ENCODE measurements at places on chromosomes 1 and 21.

- no peak for DNase-seq
Measured at GRCh38 chr1:24297187-24297851, 21.8 kb upstream of the GRHL3 start.

- DNase-seq = no peak
Measured at GRCh38 chr1:225707824-225708223, 54.9 kb upstream of the ENAH start.

DNA sequence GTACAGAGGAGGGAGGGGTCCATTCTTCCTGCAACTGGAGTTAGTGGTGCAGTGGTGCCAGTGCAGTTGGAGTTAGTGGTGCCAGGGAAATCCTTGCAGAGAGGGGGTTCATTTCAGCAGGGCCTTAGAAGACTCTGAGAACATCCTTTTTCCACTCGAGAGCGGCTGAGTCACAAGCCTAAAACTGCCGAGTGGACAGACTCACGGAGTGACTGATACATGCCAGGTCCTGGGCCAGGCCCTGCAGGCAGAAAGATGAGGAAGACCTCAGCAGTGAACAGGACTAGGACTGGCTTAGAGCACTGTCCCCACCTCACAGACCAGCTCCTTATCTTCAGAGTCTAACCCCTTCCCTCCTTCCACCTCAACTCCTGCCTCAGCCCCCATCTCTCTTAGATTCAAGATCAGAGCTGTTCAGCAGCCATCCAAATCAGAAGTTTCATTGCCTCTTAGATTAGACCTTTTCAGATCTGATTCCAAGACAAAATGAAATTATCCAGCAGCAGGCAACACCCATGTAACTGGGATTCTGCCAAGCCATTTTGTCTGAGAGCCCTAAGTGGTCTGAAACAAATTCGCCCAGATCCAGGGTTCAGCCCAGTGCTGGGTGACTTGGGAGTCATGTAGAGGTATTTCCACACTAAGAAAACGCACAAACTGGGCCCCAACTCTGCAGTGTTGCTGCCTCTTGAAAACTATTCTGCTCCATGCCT, 12.7 kb upstream of the IKBKE start:
- no peak for DNase-seq

- no peak for DNase-seq
Measured at GRCh38 chr1:44801491-44802305, 1.5 kb downstream of the PLK3 start.

DNA sequence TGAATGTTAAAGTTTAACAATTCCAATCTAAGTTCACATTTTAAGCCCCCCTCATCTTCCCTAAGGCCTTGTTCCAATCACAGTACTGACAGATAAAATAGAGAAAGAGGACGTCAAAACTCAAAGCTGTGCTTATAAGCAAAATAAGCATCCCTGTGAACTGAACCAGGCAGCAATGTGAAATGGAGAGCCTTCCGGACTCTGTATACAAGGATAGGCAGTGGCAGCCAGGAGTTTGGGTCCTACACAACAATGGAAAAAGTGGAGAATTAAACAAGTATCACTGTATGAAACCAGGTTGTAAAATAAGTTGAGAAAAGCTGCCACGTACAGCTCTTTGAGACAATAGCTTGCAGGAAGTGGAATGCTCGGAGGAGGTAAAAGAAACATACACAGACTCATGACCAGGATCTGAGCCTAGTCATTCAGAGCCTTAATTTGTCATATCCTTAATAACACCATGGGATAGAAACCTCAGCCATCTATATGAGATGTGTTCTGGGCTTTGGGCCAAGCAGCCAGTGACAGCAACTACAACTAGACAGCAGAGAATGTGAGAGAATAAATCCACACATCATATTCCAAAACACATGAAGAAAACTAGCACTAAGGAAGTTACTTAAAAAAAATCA, 55.2 kb upstream of the PALMD start:
- DNase-seq = no peak

- DNase-seq = no peak
Measured at GRCh38 chr1:87880098-87880760, 551.5 kb downstream of the LMO4 start.

DNA sequence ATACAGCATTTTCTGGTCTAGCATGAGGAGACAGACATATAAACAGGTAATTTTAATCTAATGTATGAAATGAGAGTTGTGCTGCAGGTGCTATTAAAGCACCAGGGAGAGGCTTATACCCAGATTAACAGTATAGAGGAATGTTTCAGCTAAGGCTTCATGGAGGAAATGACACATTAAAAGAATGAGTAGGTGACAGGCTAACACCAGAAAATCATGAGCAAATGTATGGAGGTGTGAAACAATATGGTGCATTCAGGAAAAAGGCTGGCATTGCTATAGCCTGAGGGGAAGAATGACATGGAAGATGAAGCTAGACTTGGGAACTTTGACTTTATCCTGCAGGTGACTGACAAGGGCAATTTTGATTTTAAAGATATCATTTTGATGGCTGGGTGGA, 7.0 kb downstream of the ARPC5 start:
- DNase-seq = no peak

DNA sequence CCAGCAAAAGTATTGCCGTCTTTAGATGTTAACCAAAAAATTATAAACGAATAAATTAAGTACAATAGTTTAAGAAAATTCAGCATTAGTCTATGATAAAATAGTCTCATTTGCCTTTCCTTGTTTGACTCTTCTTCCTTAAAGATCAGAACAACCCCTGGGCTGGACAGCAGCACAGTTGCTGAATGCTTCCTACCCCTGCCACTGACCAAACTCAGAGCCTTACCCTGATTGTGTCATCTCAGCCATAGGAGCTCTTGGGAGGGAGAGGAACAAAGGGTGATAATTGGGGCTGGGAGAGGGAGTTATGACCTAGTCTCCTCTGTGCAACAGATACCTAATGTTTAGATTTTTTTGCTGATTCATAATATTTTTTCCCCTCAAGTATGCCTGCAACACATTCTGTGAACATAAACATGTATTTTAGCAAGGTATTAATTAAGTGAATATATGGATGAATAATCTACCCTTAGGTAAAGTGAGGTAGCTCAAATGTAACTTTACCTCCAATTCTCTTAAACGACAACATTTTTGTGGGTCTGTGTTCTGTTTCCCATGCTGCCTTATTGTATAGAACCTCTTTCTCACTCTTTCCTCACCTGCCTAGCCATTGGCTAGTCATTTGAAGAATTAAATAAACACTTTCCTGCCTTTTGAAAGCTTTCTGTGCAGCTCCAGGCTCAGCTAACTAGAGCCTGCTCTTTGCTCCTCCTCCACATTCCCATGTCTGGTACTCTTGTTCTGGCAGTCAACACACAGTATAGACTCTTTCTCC, 46.1 kb downstream of the FGGY start:
- DNase-seq = no peak

GRCh38 chr1:69172003-69173000, 395.4 kb upstream of the LRRC7 start:
- no peak for DNase-seq

- DNase-seq = no peak
Measured at GRCh38 chr1:51301152-51301843, 29.1 kb downstream of the TTC39A start.

DNA sequence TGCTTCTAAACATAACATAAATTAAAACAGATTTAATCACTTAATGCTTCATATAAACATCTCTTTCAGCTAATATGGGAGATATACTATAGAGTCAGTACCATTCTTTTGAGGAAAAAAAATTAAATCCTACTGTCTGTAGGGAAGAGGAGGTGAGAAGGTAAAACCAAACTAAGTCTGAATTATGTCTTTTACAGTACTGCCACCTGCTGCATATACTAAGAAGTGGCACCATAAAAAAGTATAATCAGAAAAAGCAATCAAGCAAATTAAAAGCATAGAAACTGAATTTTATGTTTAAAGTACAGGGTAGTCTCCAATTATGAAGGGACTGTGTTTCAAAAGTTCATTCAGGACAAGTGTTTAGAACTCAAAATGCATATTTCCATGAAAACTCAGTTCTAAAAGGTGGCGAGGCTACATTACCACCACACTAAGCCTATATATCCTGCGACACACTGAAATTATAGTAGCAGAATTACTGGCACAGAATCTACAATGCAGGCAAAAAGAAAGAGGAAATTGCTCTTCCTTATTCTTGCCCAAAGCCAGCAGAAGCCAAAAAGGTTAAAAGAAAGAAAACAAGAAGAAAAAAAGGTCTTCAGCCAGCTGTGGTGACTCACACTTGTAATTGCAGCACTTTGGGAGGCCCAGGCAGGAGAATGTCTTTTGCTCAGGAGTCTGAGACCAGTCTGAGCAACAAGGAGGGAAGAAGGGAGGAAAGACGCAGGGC, 9.0 kb downstream of the NSL1 start:
- no peak for DNase-seq

- no peak for DNase-seq
Measured at GRCh38 chr1:225526878-225527277, 99.0 kb upstream of the LBR start.

DNA sequence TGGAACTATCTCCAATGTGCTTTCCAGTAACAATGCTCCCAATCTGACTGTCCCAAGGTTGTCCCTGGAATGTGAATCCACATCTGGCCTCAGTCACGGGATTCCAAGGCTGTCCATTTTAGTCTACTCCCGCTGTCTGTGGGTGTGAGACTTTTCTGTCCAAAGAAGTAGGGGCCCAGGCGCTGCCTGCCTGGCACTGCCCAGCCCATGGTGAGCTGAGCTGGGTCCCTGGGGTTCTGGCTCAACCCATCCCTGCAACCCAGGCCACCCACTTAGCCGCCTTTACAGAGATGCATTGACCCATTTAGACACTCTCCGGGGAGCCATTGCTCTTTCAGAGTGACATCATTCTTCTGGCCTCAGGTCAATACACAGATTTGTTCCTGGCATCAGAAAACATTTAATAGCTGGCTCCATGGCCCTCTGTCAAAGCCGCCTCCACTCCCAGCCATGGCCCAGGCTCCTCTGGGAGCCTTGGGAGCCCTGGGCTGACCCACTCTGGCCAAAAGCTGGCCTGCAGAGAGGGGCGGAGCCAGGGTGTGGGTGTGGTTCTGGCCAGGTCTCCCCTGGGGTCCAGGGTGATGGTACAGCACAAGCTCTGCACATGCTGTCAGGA, 47.2 kb upstream of the PAX7 start:
- no peak for DNase-seq

- peak; percentile 30 for DNase-seq
Measured at GRCh38 chr21:29299916-29300806, 1.4 kb downstream of the BACH1 start.

GRCh38 chr1:7554385-7555235, 216.5 kb upstream of the VAMP3 start:
- no peak for DNase-seq

DNA sequence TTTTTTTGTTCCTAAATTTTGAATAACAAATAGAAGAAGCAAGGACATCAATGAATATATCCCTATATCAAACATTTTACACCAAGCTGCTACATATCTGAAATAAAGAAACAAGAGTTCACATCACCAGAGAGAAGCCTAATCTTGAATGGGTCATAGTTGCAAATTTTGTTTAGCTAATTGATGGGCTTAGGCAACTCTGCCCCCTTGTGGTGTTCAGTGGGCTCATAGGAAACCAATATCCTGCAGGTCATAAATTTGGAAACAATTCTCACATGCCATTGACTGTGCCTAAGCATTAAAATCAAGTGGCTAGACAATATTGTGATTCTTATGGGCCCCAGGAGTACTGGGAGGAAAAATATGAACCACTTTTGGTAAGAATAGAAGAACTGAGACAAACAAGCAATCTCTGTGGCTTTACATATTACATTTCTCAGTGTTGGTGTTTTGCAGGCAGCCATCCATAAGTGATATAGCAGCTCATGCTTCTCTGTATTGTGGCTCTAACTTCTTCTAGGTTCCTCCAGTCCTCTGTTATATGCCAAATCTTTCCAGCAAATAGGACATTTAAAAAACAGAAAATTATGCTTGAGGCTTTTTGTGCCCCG, 1262.8 kb upstream of the PRMT6 start:
- DNase-seq = no peak

DNA sequence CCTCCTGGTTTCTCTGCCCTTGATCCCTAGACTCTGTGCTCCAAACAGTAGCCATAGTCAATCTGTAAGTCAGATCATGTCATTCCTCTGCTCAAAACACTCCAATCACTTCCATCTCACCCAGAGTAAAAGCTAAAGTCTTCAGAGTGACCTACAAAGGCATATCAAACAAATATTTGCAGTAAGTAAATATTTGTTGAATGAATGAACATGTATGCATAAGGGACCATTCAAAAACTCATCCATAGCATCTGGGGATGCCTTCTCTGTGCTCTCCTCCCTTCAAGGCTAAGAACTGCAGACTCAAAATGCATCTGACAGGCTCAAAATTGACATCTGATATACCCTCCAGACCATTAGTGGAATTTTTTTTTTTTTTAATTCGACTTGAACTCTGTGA, 18.1 kb upstream of the AK5 start:
- no peak for DNase-seq

GRCh38 chr1:47181955-47182675, 7.7 kb downstream of the PDZK1IP1 start:
- DNase-seq = no peak

DNA sequence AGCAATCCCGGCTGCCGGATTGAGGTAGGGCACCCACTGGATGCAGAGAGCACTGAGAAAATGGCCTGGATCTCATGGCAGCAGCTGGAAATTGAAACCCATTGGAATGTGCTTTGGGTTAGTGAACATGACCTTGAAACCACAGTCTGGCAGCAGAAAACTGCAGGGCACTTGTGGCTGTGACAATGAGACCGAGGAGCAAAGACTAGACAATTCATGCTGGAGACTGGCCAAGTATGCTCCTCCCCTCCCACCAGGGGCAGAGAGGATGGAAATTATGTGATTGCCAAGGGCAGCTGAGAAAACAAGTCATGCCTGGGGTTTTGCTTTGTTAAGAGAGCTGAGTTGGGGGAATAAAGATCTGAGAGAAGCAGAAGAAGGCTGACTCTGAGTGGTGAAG, 60.7 kb downstream of the ZNF697 start:
- no peak for DNase-seq

DNA sequence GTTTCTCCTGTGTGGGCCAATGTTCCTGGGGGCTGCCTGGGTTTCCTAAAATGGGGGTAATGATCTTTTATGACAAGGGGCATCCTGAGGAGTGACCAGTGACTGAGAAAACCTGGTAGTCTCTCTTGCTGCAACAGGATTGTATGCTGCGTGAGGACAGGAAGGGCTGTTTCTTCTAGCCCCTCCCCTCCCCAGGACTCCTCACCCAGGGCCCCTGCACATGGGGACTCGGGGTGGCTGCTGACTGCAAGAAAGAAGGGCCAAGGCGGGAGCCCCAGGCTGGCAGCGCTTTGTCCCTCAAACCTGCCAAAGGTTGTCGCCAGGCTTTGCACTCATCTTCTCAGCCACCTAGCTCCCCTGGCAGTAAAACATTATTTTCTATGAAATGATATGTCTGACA, 442.4 kb downstream of the CAMTA1 start:
- no peak for DNase-seq

GRCh38 chr1:16161717-16162116, 5.8 kb upstream of the EPHA2 start:
- no peak for DNase-seq
